Gastroesophageal sphincter (tissue), 4 donors: ENCODE measurements at places on chromosomes 1 and 21. TPM values are rescaled to one million over a fixed set of nuclear protein-coding genes. Genes with fewer than 3 reads are reported as not detected.

GRCh38 chr1:191368891-191369654 is 789.2 kb upstream of the RGS18 start:
- no peak for ATAC-seq

The SAMD13 gene
- 0.31 TPM for total RNA-seq

The CDA gene
- total RNA-seq: not detected

DNA sequence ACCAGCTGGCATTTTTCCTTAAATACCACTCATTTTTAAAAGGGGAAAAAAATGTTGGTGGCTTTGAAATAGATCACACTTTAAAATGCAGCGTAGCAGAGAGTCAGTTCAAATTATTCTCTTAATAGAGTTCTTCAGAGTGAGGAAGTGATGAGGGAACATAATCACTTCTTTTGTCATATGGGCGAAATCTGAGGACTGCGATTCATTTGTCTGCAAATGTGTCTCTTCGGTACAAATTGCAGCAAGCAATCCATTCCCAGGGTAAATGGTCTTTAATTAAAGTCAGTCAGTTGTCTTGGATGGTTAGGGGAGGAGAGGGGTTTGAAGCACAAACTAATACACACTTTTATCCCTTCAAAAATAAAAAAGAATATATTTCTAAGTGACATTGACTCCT is 86.0 kb upstream of the SELENON start:
- ATAC-seq: no peak

GRCh38 chr1:168387781-168388760 is 107.4 kb downstream of the TBX19 start:
- ATAC-seq: no peak

The OVAAL gene
- total RNA-seq: not detected

The CCDC181 gene
- 2.0 TPM for total RNA-seq

DNA sequence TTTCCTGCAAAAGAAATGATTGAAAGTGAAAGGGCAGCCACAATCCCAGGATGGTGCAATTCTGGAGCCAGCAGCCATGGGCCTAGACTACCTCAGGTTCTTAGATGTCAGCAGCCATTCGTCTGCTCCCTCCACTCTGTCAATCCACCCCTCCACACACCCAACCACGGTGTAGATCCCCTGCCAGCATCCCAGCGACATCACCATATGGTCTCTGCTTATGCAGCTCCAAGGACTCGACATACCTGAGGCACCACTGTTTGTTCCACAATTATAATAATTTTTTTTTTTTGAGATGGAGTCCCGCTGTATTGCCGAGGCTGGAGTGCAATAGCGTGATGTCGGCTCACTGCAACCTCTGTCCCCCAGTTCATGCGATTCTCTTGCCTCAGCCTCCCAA is 6.5 kb downstream of the SYNC start:
- ATAC-seq: no peak

The TAS1R3 gene
- 0.40 TPM for total RNA-seq

- peak; percentile 15 for ATAC-seq
Measured at GRCh38 chr1:2234762-2235113, 6.6 kb downstream of the SKI start.

GRCh38 chr1:81226603-81226928 is 574.2 kb upstream of the ADGRL2 start:
- ATAC-seq: no peak

The BTF3L4 gene
- 47.8 TPM for total RNA-seq

DNA sequence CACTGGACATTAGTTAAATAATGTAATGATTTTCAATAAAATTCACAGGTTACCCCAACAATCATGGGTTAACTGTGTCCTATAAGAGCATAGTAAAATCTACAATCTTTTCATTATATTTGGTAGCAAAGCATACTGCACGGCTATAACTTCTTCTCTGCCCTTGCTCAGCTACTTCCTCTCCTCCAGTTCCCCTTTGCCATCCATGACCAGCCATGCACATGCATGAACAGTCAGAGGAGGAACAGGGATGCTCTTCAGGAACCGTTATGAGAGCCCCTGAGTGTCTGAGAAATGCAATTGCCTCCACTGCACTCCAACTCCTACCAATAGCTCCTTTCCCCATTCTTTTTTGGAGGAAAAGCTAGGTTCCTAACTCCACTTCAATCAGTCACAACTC is 646.7 kb downstream of the LTN1 start:
- ATAC-seq: no peak

DNA sequence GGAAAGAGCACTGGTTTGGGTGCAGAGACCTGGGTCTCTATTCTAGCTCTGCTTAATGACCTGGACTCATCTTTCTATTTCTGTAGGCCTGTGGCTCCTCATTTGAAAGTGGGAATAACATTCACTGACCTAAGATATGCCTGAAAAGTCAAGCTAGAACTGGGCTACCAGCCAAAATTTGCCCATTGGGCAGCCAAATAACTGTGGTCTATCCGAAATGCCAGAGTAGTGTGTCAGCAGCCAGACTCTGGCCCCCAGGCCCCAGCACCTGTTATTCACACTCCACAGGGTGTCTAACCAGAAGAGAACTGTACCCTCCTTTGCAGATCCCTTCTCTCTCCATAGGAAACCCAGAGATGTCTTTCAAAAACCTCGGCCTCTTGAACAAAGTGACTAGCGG is 12.6 kb downstream of the DAB1 start:
- no peak for ATAC-seq

DNA sequence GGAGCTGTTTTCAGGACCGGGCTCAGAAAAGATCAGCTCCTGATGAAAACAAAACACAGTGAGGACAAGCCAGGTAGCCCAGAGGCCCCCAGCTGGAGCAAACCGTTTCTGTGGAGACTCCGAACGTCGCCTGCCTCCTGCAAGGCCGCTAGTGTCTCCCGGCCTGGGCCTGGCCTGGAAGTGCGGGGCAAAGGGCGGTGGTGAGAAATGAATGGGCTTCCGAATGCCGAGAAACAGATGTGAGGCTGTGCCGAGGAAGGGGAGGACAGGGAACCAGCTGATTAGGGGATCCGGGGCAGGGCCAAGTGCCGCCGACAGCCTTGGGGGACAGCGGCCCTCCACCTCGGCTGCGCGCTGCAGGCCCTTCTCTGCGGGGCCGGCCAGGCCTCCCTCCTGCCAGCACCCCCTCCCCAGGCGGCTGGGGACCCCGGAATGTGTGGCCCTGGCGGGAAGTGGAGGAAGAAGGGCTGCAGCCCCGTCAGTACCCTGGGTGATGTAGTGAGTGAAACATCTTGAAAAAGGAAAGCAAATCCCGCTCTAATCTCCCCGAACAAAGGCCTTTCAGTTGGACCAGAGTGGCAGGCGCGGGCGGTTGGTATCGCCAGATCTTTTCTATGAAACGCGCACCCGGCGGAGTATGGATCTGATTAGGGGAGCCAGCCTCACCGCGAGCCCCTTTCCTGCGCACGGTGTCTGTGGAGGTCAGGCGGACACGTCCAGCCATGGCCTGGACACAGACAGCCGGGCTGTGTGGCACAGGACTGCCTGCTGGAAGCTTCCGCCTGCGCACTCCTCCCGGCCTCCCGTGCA is 52.6 kb downstream of the PRDM16 start:
- ATAC-seq: no peak

GRCh38 chr1:56557746-56558145 is 21.6 kb downstream of the PLPP3 start:
- ATAC-seq: no peak

DNA sequence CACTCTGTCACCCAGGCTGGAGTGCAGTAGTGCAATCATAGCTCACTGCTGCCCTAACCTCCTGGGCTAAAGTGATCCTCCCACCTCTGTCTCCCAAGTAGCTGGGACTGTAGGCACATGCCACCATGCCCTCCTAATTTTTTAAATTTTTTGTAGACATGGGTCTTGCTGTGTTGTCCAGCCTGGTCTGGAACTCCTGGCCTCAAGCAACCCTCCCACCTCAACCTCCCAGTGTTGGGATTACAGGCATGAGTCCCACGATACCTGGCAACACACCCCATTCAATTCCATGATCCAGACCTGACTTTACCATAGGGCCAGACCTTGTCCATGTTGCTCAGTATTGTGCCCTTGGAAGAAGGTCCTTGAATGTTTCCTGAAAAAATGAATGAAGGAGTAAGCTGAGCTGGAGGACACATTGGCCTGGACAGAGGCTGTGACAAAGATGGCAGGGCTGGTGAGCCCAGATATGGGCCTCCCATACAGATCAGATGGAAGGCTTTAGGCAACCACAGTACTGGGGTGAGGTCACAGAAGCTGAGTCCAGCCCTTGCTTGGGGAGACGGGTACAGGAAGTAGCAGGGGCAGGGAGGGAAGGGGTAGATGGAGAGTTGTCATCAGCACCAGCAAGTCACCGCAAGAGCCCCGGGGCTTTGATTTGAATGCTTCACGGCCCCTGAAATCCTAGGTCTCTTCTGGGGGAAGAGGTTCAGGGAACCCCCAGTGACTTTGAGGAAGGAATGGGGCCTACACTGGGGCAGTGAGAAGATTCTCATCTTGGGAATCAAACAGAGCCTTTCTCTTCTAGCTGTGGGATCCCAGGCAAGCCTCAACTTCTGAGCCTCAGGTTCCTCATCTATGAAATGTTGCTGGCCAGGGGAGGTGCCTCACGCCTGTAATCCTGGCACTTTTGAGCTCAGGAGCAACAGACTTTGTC is 40.1 kb upstream of the DMBX1 start:
- ATAC-seq: no peak

The ZNF670 gene
- 1.7 TPM for total RNA-seq

DNA sequence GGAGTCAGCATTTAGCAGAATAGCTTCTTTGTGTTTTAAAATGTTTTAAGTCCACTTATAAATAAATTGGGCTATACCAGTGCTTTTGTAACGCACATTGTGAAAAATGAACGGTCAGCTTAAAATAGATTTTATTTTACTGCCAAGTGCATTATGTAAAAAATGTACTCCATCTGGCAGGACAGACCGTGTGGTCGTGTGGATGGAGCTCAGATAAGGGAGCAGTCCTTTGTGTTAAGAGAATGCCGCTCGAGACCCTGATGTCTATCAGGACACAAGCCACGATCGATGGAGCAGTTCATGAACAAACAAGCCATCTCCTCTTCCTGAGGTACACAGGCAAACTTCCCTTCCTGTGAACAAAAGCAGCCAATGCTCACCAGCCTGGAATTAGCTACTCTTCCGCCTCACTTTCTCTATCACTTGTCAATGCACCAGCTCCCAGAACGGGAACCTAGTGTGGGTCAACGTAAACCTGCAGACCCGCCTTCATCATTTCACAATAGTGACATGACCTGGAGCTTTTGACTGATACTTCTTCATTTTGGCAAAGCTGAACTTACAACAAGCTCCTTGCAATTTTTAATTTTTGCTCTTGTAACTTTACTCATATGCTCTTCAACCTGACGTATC is 243.5 kb downstream of the TGFB2 start:
- ATAC-seq: no peak

GRCh38 chr1:211192227-211192626 is 58.3 kb upstream of the KCNH1 start:
- no peak for ATAC-seq

DNA sequence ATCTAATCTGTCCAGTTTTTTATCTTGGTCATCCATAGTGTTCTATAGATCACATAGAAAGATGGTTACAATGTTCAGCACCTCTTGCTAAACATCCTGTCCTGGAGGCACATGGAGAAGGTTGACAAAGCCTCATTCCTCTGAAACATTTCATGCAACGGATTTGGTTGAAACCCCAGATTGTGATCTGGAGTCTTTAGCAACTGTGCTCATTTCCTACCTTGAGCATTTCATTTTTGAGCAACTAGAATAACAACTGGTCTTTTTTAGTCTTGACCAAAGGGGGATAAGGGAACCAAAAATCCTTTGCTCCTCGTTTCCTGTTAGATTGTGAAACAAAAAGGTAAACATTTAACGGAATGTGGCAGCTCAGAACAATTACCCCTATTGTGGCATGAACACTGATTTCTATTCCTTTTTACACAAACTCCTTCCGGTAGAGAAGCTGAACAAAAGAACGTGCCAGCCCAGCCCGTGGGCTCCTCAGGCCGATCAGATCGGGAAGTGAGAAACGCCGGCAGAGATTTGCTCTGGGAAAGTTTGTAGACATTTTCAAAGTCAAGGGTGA is 94.7 kb upstream of the ERRFI1 start:
- ATAC-seq: peak; percentile 22

GRCh38 chr1:39288735-39289465 is 84.4 kb downstream of the MACF1 start:
- no peak for ATAC-seq

GRCh38 chr1:234620272-234621126 is 10.5 kb upstream of the IRF2BP2 start:
- ATAC-seq: no peak

GRCh38 chr1:191541758-191542157 is 616.5 kb upstream of the RGS18 start:
- no peak for ATAC-seq

DNA sequence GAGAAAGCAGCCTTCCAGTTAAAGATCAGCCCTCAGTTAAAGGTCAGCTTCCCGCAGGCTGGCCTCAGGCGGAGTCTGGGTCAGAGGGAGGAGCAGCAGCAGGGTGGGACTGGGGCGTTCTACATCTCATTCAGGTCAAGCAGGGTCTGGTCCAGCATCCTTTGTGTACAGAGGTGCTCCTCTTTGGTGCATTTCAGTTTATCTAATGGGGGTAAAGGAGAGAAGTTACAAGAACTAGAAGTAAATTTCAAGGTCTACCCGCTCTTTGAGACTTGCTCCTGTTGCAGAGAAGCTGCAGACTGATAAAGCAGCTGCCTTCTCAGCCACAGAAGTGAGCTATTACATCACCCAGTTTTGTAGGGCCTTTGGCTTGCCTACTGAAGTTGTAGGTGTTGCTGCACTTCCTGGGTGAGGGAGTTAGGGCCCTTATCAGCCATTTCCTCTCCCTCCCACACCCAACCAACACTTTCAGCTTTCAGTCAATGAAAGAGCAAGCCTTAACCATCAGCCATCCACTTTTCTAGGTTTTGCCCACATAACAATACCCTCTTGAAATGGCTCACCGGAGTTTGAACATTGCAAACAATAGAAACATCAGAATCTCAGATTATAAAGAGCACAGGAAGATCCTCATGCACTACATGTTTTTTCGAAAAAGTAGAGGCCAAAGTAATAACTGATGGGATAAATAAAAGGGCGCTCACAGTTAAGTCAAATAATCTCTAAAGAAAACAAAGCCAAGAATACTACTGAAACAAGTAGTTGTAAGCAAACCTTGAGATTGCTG is 2.8 kb upstream of the NUP210L start:
- no peak for ATAC-seq

The ELOVL1 gene
- 26.3 TPM for total RNA-seq

DNA sequence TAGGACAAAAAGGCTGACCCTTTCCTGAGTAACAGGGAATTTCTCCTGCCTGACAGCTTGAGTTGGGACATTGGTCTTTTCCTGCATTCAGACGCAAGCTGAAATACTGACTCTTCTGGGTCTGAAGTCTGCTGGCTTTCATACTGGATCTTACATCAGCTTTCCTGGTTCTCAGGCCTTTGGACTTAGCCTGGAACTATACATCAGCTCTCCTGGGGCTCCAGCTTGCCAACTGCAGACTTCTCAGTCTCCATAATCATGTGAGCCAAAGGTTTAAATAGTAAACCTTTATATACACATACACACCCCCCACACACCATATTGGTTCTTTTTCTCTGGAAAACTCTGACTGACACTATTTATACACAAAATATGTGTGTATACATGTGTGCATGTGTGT is 59.0 kb upstream of the KCND3 start:
- no peak for ATAC-seq

- no peak for ATAC-seq
Measured at GRCh38 chr1:9847269-9847668, 23.5 kb upstream of the CLSTN1 start.

GRCh38 chr1:64263335-64263734 is 59.9 kb downstream of the UBE2U start:
- ATAC-seq: no peak
